ENCODE measurements at places on chromosomes 2 and 18.

GRCh38 chr18:6745504-6746031, 16.1 kb downstream of the ARHGAP28 start:
- no peak for DNase-seq

DNA sequence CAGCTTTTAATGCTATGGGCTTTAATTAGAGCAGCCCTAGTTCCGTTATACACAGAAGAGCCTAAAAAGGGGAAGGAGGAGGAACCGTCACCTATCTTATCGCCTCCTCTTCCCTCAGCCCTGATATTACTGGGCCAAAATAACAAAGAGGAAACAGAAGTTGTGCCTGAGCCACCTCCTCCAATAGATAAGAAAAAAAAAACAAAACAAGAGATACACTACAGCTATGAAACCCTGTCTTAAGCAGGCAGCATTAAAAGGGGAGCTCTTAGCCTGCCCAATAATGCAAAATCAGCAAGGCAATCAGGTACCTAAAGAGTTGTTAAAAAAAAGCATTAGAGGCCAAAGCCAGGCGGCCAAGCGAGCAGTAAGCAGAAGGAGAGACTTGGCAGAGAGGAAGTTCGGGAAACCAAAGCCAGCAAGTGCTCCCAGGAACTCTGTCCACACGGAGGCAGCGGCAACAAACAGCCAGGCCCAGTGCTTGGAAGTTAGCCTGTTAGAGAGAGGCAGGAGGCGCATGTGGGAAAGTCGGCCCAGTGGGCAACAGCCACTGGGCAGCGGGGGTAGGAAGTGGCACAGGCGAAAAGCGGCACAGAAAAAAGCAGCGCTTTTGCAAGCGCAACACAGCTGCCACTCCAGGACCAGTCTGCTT, 41.8 kb upstream of the PDK1 start:
- no peak for DNase-seq

GRCh38 chr18:64974391-64975125, 776.3 kb upstream of the CDH7 start:
- DNase-seq: no peak

GRCh38 chr2:58540681-58541080, 299.6 kb upstream of the FANCL start:
- no peak for DNase-seq

DNA sequence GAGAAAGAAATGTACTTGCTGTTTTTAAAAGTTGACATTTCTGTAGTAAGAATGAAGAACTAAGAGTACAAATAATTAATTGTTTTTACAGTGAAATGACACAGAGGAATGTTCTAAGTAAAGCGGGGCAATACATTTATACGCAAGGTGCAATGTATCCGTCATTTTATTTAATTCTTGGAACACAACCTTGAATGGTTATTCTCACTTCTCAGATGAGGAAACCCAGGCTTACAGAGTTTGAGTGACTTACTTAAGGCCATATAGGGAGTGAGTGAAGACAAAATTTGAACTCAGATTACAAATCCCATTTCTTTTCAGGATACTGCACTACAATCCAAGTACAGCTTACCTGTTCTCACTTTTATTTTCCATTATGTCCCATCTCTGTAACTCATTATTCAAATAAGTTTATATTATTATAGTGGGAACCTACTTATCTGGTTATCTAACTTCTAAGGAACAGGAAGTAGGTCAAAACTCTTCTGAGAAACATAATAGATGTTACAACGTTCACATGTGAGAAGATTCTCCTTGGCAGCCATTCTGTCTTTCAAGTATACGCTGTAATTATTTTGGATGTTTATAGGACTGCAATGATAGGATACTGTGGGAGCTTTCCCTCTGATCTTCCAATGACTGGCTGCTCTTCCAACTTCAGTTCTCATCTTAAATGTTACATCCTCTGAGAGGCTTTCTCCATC, 12.3 kb upstream of the STK17B start:
- no peak for DNase-seq

DNA sequence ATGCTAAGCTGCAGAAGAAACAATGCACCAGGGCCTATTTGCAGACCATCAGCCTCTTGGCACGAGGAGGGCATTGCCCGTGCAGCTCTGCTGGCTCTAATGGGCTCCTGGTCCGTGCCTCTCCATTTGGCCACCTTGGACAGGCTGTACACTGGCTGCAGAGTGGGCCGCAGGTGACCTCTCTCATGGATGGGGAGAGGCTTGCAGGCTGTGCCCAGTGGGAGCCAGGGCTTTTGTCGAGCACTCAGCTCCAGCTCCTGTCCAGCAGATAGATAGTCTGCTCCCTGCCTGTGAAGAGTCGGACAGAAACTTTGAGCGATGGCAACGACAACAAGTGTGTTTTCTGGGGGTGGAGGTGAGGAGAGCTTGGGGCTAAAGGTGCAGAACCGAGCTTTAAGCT, 100.9 kb downstream of the MBP start:
- DNase-seq: no peak

- no peak for DNase-seq
Measured at GRCh38 chr2:4588606-4589005, 885.2 kb downstream of the DCDC2C start.

GRCh38 chr2:127662937-127663565, 12.3 kb downstream of the LIMS2 start:
- DNase-seq: no peak

DNA sequence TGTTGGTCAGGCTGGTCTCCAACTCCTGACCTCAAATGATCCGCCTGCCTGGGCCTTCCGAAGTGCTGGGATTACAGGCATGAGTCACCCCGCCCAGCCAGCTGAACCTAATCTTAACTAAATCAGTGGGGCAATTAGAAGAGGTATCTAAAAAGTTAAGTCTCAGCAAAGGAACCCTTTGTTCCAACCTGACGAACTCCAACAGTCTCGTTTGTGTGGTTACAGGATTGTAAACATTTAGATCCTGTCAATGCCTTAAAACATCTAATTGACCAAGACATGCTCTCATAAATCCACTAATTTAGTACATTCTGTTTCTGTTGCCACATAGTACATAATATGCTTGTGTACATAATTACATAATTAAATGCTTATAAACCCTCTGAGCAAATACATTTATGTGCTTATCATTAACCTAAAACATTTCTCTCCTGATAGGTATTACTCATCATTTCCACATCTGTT, 31.1 kb upstream of the STK39 start:
- peak; percentile 53 for DNase-seq

GRCh38 chr2:75543446-75543845, 17.3 kb downstream of the EVA1A start:
- no peak for DNase-seq

DNA sequence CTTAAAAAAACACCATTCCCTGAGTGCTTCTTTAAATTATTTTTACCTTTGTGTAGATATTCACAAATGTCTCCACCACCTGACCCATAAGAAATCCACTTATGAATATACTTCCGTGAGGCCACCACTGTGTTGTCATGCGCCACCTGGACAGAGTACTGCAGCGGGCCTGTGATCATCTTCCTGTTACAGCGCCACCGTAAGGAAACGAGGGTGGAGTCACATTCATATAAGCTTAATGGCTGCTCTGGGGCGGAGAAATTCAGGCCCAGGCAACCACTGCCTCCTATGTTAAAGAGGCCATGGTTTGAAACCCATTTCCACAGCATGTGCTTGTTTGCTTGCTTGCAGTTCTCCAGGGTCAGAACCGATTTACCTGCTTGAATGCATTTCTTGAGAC, 17.7 kb downstream of the PLA2R1 start:
- no peak for DNase-seq

DNA sequence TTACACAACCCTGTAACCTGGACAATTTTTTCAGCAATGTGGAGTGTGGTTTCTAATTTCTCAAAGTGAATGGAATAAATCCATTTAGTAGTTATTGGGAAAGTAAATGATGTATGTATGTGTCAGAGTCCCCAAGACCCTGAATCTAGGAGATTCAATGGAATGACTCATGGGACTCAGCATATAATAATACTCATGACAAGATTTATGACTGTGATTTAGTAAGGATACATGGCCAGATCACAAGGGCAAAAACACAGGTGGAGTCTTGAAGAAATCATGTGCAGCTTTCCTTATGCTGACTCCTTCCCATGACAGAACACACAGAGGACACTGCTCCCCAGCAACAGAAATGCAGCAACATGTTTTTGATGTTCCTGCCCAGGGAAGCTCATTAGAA, 1877.7 kb upstream of the LRRTM1 start:
- no peak for DNase-seq

GRCh38 chr2:109387221-109387735, 226.5 kb downstream of the SEPTIN10 start:
- DNase-seq: no peak

GRCh38 chr2:220785178-220785577, 786.9 kb downstream of the EPHA4 start:
- peak; percentile 52 for DNase-seq

GRCh38 chr18:76496194-76496890, 1.3 kb upstream of the ZNF516 start:
- no peak for DNase-seq

- DNase-seq: no peak
Measured at GRCh38 chr2:177175917-177176668, 36.5 kb upstream of the HNRNPA3 start.

GRCh38 chr2:143140864-143141661, 11.8 kb downstream of the ARHGAP15 start:
- no peak for DNase-seq

DNA sequence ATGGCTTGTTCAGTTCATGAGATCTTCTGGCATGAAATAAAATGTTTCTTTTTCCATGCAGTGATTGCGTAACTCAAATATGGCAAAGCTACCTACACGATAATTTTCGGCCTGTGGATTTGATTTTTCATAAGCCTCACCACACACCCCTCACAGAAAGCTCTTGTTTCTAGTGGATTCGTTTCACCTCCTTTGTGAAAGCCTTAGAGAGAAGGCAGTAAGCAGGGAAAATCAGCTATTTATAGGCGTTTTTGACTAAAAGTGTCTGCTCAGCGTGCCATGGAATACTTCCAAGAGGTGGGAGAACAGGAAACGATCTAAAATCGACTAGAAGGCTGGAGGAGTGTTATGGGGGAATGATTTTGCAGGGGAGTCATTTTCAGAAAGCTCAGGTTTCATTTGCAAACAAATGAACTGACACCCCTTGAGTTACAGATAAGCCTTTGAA, 417.9 kb downstream of the TGIF1 start:
- DNase-seq: no peak

DNA sequence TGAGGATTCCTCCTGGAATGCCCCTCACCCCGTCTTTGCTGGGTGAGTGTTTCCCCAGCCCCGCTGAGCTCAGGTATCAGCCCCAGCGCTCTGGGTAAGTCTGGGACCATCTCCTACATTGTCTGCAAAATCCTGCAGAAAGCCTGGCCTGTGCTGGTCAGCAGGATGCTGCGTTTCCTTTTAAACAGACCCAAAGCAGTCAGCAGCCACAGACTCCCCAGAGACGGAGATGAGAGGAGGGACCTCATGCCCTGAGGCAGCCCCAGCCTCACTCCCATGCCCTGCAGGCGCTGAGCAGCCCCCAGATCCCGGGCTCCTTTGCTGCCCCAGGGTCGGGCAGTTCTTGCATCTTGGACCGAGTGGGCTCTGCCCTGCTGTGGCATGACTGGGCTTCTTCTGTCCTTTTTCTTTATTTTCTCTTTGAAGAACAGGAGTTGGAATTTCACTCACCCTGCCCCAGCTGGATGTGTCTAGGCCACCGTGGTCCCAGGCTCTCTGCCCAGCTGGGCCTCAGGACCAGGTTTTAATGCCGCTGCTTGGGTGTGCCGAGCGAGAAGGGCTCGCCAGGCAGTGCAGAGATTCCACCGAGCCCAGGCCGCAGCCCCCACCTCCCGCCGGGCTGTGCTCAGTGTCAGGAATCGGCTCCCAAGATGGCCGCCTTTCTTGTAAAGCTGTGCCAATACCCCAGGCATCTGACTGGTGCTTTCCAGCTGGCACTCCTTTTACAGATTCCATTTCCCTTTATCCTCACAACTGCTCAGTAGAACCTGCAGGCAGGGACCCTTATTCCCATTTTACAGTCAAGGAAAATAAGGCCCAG, 43.6 kb downstream of the ODC1 start:
- no peak for DNase-seq

Measured in NCI-H1105 (cell line).